ENCODE measurements at places on chromosomes 7 and 10. TPM values are rescaled to one million over a fixed set of nuclear protein-coding genes. Genes with fewer than 3 reads are reported as not detected.

GRCh38 chr10:112934193-112934592, 15.9 kb upstream of the TCF7L2 start:
- no peak for DNase-seq

DNA sequence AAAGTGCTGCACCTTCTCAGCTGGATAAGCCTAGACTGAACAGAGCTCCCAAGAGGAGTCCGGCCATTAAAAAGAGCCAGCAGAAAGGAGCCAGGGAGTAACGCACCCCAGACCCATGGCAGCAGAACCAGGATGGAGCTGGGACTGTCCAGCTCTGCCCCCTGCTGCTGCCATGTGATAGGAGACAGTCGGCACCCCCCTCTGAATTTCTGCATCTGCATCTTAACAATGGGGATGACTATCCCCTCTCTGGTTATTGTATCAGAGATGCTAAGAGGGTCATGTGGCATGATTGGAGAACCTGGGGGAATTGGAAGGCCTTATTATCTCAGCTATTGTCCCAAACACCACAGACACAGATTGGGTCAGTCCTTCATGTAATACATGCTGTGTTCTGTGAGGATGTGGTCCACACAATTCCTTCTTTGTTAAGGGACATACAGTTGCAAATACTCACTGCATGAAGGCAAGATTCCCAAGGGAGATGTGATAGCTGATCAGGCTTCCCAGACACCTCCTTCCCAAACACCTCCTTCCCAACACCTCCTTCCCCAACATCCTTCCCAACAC, 29.3 kb downstream of the PLEKHS1 start:
- DNase-seq: no peak

GRCh38 chr7:77348371-77348813, 67.8 kb downstream of the GSAP start:
- DNase-seq: peak; percentile 86

SOSTDC1 gene
- not detected for total RNA-seq

TCTN3 gene
- 46.7 TPM for total RNA-seq

DNA sequence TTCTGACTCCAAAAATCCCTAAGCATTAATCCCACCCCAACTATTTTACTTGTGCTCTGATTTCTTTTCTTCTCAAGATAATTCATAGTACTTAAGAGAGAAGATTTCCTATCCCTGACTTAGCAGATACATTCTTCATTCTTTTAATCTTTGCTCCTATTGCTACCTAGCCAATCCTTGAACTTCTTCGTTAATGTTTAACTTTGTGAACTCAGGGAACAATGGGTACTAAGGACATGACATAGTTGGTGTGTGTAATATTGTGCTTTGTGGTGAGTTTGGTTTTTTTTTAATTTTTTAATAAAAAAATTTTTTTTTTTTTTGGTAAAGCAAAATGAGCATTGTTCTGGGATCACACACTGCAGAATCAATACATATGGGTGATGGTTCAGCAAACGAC, 166.2 kb downstream of the CHCHD3 start:
- no peak for DNase-seq

PIP gene
- total RNA-seq: not detected

KCNH2 gene
- 0.30 TPM for total RNA-seq

HOXA5 gene
- total RNA-seq: 0.69 TPM

- DNase-seq: no peak
Observed at GRCh38 chr10:71079761-71080380, 132.5 kb upstream of the UNC5B start.

GSTO2 gene
- 0.20 TPM for total RNA-seq

DNA sequence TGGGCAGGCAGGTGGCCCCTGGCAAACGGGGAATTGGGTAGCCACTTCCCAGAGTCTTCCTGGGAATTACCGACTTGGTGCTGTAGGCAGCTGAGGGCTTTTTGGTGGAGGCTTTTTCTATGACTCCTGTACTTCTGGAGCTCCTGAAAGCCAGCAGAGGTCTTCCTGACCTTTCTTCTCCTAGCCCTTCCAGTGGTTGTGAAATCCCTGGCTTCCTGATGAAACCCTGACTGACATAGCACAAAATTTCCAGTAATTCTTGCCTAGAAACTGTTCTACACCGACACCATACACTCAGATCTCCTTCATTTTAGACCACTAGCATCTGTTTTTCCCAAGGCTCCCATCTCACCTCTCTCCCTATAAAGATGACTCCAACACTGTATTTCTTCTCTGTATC, 120.2 kb downstream of the STRA8 start:
- no peak for DNase-seq

MACROH2A2 gene
- total RNA-seq: 2.1 TPM

DNA sequence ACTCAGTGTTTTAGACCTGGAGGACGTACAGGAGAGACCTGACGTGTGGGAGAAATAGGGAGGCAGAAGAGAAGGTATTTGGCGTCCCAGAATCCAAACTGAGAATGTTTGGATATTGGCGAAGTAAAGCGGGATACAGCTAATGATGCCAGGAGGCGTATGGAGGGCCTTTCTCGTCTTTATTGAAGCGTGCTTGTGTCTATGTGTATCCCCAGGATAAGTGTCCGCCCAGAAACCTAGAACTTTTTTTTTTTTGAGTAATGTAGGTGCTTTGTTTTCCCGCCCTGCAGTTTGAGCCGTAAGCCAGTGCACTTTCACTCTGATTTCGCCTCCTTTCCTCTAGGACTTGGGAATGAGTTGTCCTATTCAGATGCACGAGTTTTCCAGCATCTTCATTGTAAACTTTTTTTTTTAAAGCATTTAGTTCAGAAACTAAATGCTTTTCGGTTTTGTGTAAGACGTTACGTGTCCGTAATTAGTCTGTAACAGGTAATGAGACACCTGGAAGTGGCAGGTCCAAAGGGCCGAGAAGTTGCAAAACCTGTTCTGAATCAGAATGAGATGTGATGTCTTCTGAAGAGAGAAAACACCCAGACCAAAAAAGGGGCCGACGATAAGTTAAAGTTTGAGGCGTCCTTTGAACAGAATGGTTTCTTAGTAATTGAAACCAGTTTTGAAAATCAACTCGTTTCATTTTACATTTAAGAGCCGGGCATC, 746 bp downstream of the ARL5B start:
- peak; percentile 49 for DNase-seq

All from M059J (cell line).